Fibroblast of the conjunctiva (primary cell): ENCODE measurements at places on chromosomes 3 and 15.

- no peak for DNase-seq
Measured at GRCh38 chr3:155609586-155609985, 135.3 kb downstream of the PLCH1 start.

- no peak for DNase-seq
Measured at GRCh38 chr3:123818921-123819429, 65.2 kb downstream of the MYLK start.

DNA sequence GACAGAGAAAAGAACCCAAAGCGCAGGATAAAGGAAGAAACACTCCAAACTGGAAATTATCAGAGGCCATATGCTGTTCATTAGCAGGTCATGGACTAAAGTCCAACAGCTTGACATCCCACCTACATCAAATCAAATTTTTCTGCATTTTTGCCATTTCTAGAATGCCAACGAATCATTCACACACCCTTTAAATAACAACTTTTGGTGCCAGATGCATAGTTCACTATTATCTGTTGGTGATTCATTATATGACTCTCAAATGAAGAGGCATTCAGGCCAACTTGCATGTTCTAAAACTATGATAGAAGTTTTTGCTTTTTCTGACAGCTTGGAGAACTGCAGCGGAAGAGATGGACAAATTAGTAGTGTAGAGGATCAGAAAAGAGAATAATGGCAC, 529.8 kb upstream of the NAALADL2 start:
- peak; percentile 70 for DNase-seq

DNA sequence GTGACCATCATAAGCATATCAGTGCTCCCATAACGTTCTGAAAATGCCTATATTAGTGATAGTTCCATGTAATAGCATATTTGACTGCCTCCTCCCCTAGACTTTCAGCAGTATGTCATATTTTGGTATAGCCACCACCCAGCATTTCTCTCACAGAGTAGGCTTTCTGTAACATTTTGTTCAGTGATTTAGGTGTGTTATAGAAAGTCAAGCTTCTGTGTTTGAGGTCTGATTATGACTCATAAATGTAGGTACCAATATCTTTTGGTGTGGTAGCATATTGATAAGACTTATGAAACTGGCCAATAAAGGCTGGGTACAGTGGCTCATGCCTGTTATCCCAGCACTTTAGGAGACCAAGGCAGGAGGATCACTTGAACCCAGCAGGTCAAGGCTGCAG, 34.3 kb upstream of the ZMAT3 start:
- DNase-seq, result no peak

GRCh38 chr15:69848551-69849231, 249.0 kb downstream of the TLE3 start:
- no peak for DNase-seq

- no peak for DNase-seq
Measured at GRCh38 chr3:30611613-30612436, 5.4 kb downstream of the TGFBR2 start.

DNA sequence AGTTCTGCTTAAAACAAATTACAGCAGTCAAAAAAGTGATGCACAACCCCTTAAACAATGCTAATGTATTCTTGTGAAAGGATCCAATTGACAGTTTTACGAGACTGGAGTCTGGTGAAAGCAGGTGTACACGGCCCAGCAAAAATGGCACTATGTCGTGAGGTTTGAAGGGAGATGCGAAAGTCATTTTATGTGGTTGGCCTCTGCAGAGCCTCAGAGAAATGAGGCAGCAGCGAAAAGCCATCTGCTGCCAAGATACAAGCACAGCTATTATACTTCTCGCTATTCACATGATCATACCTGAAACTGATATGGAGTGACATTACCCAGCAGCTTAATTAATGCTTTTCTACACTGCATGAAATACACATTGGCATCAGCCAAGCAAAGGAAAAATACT, 36.4 kb downstream of the MECOM start:
- DNase-seq, result no peak

GRCh38 chr3:46334741-46335478, 19.0 kb upstream of the CCR2 start:
- peak; percentile 4 for DNase-seq

- no peak for DNase-seq
Measured at GRCh38 chr3:101042996-101043686, 49.9 kb upstream of the ABI3BP start.

- no peak for DNase-seq
Measured at GRCh38 chr3:70631716-70632307, 319.4 kb upstream of the MDFIC2 start.

DNA sequence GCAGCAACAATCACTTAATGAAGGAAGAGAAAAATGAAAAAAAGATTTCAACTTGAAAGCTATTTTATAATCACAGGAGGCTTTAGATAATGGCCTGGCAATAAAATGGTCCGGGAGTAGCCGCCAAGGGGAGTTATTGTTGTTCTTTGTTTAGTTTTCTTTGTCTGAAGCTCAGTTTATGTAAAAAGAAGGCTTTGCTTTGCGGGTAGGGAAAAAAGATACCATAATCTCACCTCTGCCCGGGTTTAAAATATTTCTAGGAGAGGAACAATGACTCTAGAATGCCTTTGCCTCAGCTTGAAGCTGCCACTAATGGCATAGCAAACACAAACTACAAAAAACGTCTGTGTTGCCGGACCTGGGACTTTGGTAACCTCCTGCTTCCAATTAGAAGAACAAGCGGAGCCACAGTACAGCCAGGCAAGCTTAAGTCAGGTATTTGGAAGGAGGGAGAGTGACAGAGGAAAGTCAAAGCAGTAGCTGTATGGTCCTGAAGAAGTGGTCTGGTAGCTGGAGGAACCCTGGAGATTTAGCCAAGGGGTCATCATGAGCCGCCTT, 764.5 kb downstream of the TUSC7 start:
- DNase-seq, result no peak

DNA sequence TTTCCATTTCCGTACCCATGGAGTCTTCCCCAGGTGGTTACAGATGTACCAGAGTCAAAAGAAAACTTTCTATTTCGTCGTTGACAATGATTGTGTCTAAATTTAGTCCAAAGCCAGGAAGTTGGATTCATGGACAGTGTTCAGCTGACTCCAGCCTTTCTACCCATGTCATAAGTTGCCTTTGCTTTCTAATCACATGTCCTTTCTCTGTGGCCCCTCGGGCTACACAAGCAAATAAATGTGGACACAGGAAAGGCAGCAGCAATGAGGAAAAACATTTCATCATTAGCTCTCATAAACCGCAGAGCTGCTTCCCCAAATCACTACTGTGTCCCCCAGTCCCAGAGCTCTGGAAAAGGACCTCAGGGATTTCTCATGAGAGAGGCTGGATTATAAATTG, 82.0 kb downstream of the USF3 start:
- no peak for DNase-seq

GRCh38 chr3:131735116-131735515, 232.3 kb upstream of the MRPL3 start:
- no peak for DNase-seq

GRCh38 chr15:31503256-31503655, 176.6 kb downstream of the KLF13 start:
- DNase-seq, result no peak

DNA sequence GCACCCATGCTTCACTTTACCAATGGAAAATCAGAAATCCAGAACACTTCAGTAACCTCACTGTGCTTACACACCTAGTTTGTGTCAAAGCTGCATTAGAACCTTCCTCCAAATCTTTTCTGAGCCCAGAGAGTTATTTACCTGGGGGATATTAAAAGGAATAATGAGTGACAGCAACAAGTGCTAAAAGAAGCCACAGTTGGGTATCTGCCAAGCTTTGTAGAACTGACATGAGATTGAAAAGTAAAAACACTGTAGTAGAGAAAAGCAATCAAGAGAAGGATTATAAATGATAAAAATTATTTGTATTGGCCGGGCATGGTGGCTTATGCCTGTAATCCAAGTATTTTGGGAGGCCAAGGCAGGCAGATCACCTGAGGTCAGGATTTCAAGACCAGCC, 8.8 kb upstream of the TBC1D23 start:
- DNase-seq, result no peak

- DNase-seq, result no peak
Measured at GRCh38 chr3:30518872-30519271, 87.5 kb upstream of the TGFBR2 start.

GRCh38 chr3:56121716-56122115, 346.6 kb downstream of the ERC2 start:
- no peak for DNase-seq

GRCh38 chr3:138782755-138783154, 52.0 kb downstream of the PIK3CB start:
- no peak for DNase-seq

DNA sequence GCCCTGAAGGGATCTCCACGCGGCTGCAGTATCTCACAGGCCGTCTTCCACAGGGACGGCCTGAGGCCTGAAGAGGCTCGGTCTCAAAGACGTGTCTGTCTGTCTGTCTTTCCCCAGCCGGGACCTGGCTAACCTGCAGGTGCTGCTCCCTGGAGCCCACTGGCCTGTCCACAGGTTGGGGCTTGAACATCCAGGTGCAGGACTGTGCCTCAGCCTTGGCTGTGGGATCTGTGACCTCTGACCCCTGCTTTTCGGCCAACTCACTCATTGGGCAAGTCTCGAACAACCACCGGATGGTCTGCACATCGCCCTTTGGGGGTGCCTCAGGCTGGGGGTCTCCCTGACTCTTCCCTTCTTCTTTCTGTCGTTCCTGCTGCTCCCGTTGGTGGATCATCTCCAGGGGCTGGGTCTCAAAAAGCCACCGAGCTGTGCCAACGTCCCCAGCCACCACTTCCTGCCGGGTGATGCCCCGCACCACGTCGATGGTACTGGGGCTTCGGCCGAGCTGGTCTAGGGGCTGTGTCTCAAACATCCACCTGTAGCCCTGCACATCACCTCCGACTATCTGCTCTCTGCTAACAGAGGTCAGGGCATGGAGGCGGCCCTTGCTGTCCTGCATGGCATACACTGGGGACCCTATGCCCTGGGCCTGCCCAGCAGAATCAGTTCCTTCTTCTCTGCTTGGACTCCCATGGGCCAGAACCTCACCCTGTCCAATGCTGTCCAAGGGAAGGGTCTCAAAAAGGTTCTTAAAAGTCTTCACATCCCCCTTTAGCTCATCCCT, 4.8 kb downstream of the XIRP1 start:
- DNase-seq, result no peak

DNA sequence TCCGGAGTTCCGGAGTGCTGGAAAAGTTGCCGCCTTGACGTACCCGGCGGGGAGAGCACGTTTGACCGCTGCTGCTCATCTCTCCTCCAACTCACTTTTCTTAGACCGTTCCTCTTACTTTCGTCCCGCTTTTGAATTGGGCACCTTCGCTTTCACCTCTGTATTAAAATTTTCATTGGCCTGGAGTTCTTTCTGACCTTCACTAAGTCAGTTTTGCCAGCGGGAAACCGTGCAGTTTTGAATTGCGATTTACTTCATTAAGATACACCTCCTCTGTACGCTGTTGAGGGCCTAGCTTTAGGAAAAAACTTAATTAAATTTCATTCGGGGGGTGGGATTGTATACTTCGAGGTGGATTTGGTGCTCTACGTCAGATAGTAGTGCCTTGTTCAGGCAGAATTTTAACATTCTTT, 1.3 kb downstream of the GMPS start:
- DNase-seq, result no peak

DNA sequence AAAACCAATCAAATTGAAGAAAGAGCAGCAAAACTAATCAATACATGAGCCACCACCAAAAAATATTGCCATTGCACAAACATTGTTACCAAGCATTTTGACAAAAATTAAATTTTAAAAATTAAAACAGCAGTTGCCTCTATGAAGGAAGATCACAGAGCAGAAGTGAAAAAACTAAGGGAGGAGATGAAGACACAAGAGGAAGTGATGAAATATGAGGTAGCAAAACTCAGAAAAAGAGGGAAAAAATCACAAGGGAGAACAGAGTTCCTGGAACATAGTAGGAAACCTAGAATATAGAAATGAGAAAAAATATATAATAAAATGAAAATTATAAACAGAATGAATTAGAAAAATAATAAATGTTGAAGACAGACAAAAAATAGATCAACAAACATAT, 7.3 kb upstream of the SERPINI2 start:
- DNase-seq, result no peak

DNA sequence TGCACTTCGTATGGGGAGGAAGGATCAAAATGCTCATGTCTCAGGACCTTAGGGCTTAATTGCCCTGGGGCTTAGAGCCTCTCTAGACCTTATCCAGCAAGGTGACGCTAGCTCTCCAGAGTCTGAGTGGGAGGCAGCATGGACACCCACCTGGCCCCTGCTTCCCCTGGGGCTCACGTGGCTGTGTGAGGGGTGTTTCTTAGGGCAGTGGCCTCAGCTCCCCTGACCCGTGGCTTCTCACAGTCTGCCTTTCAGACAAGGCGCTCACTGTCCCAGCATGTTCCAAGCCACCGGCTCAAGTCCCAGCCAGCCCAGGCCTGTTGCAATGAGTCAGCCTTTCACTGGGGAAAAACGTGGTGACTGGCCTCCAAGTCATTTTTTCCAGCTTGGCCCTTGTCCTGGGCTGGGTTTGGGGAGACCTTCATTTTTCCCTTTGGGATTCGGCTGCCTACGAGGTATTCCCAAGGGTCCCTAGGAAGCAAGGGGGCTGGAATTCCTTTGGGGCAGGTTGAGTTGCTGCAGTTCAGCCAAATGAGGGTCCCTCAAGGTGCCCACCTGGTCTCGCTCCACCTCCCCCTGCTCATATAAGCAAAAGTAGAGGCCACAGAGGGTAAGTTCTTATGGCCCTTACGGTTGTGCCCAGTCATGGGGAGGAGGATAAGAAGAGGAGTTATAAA, 15.7 kb downstream of the BHLHE40 start:
- no peak for DNase-seq

GRCh38 chr15:31461911-31462480, 135.4 kb downstream of the KLF13 start:
- DNase-seq, result no peak

DNA sequence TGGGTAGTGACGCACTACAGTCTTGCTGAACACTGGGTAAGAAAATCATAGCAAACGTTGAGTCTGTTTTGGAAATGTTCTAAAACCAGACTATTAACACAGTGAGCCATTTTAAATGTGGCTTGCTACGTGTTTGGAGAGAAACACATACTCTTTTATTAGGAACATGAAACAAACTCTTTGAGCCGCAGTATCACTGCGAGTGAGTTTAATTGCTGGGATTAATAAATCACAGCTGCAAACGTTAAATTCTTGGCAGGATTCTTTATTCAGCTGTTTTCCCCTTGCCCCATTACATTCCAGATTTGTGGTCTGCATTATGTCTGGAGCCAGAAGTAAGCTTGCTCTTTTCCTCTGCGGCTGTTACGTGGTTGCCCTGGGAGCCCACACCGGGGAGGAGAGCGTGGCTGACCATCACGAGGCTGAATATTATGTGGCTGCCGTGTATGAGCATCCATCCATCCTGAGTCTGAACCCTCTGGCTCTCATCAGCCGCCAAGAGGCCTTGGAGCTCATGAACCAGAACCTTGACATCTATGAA, 33.6 kb downstream of the BTD start:
- peak; percentile 62 for DNase-seq

- DNase-seq, result no peak
Measured at GRCh38 chr3:132236701-132237651, 80.2 kb upstream of the ACP3 start.

- DNase-seq, result no peak
Measured at GRCh38 chr15:43859546-43859945, 32.7 kb downstream of the WDR76 start.

- DNase-seq, result peak; percentile 79
Measured at GRCh38 chr15:59306520-59307164, 66.0 kb downstream of the MYO1E start.
